NCI-H510A treated with DMSO at 0.1 percent for 48 hours (cell line): ENCODE measurements at places on chromosomes 3 and 15.
A peak's percentile ranks its signal among the peaks of the same experiment; 100 is the strongest.

- no peak for DNase-seq
Measured at GRCh38 chr15:61712129-61712759, 348.0 kb downstream of the VPS13C start.

- no peak for DNase-seq
Measured at GRCh38 chr3:64809086-64809485, 121.3 kb upstream of the ADAMTS9 start.

DNA sequence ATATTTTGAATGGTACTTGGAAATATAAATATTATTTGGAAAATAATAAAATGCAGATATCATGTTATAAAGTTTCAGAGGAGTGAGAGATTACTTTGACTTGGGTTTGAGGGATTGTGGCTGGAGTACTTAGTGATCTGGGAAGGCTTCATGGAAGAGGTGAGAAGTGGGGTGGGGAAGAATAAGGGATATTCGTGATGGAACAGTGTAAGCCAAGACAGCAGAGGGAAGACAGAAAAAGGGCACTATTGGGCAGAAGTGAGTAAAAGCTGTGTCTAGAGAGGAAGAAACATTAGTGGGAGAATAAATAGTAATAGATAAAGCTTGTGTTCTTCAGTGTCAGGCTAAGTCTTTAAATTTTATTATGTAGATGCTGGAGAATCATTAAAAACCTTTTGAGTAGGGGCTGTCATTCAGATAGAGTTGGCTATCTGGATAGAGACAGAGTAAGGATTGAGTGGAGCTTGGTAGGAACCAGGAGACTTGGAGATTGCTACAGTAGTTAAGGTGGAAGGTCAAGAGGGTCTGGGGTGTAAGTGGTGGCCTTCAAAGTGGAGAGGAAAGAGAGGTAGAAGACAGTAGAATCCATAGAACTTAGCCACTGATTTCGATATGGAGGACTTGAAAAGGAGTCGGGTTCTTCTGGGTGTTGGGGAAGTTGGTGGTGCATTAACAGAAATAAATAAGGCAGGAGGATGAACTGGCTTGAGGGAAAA, 11.9 kb downstream of the UBE2E1 start:
- DNase-seq: no peak

- peak; percentile 2 for DNase-seq
Measured at GRCh38 chr15:73716417-73716816, 32.2 kb downstream of the CD276 start.

DNA sequence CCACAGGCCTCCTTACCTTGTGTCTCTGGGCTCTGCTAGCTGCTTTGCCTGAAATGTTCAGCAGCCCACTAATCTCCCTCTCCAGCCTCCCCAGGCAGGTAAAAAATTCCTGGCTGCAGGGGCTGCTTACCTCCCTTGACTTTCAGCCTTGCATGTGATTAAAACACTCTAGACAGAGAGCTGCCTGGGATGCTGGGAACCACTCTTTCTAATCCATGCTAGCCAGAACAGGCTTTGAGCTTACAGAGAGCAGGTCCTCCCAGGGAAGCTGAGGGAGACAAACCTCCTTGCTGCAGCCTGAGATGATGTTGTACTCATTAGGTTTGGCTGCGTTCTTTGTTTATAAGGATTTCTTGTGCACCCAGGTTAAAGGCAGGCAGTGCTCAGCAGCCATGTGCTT, 33.7 kb upstream of the LIPC start:
- DNase-seq: no peak

DNA sequence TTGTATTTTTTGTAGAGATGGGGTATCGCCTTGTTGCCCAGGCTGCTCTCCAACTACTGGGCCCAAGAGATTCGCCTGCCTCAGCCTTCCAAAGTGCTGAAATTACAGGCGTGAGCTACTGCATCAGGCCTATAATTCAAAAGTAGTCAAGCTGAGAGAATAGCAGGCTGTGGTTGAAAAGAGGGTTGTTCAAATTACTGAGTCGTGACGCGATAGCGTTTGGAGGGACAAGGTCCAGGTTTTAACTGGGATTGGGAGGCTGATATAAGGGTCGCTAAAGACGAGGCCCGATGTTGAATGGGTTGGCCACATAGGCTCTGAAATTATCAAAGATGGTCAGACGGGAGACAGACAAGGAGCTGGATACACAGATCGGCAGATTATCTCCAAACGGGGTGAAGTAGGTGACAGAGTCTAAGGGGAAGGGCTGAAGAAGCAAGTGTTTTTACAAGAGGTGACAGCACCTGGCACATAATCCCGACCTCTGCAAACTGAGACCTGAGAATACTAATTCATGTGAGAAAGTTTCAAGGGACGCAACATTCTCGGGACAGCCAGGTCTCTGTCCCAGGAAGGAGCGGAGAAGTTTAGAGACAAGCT, 759 bp upstream of the ARID3B start:
- DNase-seq: no peak

DNA sequence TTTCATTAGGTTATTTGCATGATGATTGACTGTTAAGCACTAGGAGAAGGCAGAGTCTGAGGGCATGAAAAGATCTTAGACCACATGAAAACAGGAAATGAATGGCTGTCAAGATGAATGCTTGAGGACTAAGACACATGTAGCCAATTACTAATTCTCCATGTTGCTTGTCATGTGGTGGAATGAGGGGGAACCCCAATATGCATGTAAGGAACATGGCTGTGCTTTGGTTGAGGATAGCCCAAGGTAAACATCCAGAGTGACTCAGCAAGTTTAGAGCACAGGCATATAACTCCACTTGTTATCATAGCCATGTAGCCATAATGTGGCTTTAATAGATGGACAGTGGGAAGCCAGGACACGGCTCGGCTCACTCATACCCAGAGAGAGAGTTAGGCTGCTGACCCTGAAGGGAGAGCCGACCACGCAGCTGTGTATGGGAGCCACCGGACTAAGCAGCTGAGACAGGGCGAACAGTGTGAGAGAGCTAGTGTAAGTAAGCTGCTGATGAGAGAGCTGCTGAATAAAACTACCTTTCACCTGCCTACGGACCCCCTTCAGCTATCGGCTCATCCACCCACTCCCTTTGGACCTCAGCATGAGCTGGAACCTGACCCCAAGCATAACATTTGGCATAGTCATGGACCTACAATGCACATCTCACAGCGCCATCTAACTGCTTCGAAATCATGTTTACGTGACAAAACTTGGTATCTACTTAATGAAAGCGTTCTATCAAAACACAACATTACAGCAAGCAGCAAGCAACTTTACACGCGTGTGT, 37.6 kb downstream of the ANO10 start:
- DNase-seq: no peak

- no peak for DNase-seq
Measured at GRCh38 chr3:184334470-184335158, 2.8 kb upstream of the FAM131A start.

DNA sequence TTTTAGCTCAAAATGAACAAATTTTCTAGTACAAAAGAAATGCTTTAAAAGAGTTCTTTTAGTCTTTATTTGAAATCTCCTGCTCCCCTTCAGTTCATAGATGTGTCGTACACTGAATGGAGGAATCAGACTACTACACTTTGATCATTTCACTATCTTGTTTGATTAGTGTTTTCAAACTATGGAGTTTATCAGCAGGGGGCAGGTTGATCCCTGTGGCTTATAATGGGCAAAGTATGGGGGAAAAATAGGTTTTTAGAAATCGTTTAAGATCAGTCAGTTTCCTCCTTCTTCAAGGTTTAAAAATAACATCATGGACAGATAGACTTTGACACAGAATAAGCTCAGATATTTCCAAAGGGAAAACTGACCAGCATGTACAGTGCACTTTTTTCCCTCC, 701.7 kb downstream of the CADM2 start:
- no peak for DNase-seq

- no peak for DNase-seq
Measured at GRCh38 chr3:66910266-66911055, 87.6 kb upstream of the KBTBD8 start.

GRCh38 chr3:59542276-59542675, 492.5 kb upstream of the CFAP20DC start:
- no peak for DNase-seq

DNA sequence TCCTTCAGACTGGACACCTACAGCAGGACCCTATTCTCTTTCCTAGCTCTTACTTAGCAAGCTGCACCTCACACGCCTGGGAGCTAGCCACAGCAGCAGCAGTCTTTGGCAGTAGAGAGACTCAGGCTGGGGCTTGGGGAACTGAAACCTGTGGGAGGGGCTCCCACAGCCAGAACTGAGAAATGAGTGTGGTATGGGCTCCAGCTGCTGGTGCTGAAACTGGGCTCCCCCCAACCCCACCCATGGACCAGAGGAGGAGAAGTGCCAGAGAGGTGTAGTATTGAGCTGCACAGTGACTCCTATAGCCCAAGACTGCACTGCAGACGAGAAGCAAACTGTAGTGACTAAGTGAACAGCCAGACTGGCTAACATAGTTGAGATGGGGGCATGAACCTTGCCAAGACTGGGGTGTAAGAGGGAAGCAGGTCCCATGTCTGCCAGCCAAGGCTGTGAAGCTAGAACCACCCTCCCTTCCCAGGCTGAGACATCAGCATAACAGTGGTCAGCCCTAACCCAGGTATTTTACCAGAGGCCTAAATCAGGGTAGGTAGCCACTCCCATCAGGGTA, 62.5 kb downstream of the MYO5A start:
- DNase-seq: no peak

GRCh38 chr15:27530994-27531393, 560.0 kb downstream of the GABRG3 start:
- DNase-seq: no peak

- DNase-seq: no peak
Measured at GRCh38 chr3:119630880-119631329, 29.5 kb downstream of the POPDC2 start.

DNA sequence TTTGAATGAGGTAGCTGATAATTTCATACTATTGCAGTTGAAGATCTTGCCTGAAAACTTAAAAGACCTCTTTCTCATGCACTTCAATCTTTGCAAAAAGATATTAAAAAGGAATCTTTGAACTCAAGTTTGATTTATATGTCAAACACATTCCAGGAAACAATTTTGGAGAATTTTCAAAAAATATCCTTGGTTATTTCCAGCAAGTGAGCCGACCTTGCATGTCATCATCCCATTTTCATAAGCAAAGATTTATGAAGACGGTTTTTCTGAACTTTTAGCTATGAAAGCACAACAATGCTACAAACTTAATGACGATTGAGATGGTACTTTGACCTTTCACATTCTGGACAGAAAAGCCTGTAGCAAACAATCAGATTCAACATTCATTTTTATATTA, 95.6 kb downstream of the RFX7 start:
- DNase-seq: no peak

DNA sequence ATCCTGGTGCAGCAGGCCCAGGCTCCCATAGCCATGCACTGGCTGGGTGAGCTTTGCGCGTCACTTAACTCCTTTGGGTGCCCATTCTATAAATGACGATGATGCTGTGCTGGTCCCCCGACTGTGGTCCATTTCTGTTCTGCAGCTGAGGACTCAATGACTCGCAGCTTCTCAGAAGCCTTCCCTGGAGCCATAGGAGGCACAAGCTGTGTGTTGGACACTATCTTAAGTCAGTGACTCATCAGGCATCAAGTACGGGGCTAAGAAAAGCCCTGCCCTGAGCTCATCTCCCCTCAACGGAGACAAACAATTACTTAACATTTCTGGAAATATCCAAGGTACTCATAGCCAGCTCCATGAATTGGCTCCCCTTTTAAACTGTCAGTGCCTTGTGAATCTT, 13.8 kb upstream of the MUSTN1 start:
- DNase-seq: no peak

DNA sequence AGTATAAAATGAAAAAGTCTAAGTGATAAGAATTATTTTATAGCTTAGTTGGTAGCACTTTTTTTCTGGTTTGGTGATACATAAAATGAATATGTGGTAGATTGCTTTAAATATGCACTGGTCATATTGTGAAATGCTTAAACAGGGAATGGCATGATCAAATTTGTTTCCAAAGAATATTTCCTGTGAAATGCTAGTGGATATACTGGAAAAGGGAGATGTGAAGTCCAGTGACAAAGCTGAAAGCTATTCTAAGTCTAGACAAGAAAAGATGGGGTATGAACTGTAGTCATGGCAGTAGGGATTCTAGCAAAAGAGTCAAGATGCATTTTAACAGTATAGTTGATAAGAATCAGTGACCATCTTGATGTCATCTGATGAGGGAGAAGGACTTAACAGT, 98.9 kb upstream of the MME start:
- no peak for DNase-seq

GRCh38 chr15:43948691-43949325, 122.0 kb downstream of the WDR76 start:
- DNase-seq: no peak

DNA sequence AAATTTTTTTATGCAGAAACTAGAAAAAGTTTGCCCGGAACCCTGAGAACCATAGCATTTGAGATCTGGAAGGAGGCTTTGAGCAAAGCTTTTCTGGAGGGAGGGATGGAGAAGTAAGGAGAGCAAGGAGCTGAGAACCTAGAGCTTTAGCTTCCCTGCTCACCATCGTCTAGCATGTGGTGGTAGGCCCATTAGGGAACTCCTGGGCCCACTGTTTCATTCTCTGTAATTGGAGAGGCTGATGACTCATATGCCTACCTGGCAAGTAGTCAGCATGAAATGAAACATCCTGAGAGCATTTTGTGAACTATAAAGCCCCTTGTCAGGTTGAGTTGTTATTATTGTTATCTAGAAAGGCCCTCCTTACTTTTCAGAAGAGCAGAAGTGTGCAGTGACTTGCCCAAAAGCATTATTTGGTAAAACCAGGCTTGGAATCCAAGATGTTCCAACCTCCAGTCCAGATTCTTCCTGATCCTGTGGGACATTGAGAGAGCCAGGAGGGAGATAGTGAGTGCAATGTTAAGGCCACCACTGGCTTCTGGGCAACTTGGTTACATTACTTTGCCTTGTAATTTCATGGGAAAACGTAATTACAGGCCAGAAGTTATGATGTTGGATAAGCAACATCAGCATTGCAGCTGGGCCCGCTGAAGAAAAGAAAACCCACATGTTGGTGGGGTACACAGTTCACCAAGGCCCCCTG, 104.5 kb upstream of the BFSP2 start:
- DNase-seq: no peak

- no peak for DNase-seq
Measured at GRCh38 chr15:62932436-62932835, 110.1 kb upstream of the TPM1 start.

DNA sequence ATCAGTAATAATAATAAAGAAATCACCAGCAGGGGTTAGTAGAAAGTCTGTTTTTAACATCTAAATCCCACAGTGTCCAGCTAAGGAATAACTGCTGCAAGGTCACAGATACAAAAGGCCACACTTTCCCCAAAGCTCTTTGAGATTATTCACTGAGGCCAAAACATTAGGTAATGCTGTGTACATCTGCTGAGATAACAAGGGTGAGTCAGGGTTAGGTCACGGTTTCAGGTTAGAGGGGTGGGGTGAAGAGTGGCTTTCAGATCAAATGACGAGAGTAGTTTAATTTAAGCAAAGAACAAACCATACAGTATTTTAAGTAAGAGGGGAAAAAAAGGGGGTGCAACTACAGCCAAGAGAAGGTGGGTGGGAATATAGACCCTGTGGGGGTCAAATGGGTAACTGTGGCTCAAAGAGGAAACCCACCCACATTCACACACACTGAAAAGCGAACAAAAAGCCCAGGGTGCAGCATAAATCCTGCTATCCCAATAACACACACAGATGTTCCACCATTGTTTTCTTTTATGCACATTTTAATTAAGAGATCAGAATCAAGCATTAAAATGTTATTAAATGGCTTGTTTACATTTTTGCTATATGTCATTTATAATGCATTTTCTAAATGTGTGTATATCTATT, 412.9 kb downstream of the TIGIT start:
- DNase-seq: no peak
